ENCODE measurements at places on chromosomes 12 and 14.
A peak's percentile ranks its signal among the peaks of the same experiment; 100 is the strongest.

DNA sequence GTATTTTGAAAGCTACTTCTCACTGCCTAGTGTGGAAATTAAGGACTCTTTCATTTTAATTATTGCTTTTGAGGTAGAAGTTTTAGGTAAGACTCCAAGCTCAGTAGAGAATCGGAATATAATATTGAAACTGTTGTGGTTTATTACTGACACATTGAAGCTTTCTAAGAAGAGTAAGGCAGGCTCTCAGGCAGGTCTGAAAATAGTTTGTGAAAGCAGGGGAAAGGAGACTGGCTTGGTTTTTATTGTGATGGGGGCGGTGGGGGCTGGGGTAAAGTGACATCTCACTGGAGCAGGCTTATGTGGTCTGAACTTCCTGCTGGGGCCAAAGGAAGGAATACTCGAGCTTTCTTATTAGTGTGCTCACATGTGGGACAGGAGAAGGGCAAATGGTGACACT is 79.5 kb downstream of the OTOGL start:
- no peak for DNase-seq

GRCh38 chr12:31431721-31432240 is 105.8 kb upstream of the SINHCAF start:
- no peak for DNase-seq

GRCh38 chr12:104582739-104583138 is 126.0 kb downstream of the CHST11 start:
- DNase-seq, result no peak

- no peak for DNase-seq
These were observed 4.6 kb upstream of the ALX1 start for GRCh38 chr12:85275374-85275773.

DNA sequence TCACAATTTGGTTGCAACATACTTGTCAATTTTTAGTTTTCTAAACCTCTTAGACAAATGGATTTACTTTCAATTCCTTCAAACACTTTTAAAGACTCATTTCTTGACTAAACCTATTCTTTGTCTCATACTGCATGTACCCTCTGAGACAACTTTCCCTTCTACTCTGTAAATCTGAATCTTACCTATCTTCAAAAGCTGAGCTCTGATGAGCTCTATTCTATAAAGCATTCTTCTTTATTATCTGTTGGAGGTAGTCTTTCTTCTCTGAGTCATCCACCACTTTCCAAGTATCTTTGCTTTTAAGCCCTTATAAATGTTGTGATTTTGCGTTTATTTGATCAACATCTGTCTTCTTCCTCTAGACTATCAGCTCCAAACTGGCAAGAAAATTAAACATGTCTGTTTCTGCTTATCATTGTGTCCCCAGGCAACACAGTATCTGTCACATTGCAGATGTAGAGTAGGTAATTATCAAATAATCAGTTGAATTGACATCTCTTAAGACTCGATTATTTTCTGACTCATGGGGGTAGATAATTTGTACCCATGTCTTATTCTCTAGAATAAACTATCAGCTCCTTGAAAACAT is 265.6 kb upstream of the FAR2 start:
- no peak for DNase-seq

- DNase-seq, result no peak
These were observed 59.8 kb downstream of the MARK3 start for GRCh38 chr14:103444837-103445524.

- DNase-seq, result no peak
These were observed 57.0 kb upstream of the DIO3 start for GRCh38 chr14:101504096-101504948.

GRCh38 chr12:11954181-11954580 is 116.6 kb upstream of the BCL2L14 start:
- DNase-seq, result peak; percentile 61

GRCh38 chr12:80659512-80660063 is 47.8 kb upstream of the MYF6 start:
- DNase-seq, result no peak

GRCh38 chr12:42278128-42278510 is 40.1 kb upstream of the YAF2 start:
- no peak for DNase-seq

DNA sequence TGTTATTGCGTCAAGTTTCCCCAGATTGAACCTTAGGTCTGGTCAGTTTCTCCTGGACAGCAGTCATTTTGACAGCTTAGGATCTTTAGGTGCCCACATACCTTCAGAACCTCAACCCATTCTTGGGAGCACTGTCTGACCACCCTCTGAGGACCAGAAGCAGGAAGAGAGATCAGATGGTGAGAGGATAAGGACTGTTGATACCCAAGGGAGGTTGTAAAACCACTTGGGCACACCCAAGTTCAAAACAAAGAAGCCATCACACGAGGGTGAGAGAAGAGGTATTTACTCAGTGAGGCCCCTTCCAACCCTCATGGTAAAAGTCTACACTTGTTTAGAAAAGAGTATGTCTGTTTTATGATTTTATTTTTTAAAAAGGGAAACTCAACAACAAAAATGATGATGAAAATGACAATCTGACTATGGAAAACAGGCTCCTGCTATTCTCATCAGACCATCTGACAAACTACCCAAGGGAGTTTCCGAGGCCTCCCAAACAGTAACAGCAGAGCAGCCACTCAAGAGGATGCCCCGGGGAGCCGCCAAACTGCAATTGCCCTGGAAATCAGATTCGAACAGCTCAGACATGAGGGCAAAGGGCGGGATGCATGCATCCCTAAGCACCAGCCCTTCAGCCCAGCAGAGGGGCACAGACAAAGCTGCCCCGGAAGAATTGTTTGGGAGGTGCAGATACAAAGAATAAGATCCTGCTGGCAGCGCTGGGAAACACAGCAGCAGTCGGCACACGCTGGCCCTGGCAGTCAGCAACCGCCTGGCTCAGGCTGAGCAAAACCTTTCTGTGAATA is 162.6 kb upstream of the PLEKHG7 start:
- no peak for DNase-seq

DNA sequence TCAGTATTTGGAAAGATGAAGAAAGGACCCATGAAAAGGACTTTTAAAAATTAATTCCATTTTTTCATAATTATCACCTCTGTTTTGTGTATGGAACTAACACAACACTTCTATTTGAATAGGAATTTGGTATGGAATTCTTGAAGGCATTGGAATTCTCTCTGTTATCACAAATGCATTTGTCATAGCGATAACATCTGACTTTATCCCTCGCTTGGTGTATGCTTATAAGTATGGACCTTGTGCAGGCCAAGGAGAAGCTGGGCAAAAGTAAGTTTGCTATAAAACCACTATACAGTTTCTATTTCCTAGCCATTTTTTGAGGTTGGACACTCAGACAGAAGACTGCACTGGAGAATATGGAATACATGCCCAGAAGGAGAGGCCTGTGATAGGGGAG is 98.6 kb downstream of the SLC5A8 start:
- DNase-seq, result no peak

GRCh38 chr12:90868626-90869025 is 86.3 kb downstream of the CCER1 start:
- DNase-seq, result no peak

GRCh38 chr12:49934505-49934904 is 16.0 kb upstream of the AQP2 start:
- DNase-seq, result no peak

- peak; percentile 99 for DNase-seq
These were observed 525 bp downstream of the RNU6-8 start for GRCh38 chr14:32202491-32202997.

GRCh38 chr12:17976202-17976601 is 113.8 kb downstream of the RERGL start:
- no peak for DNase-seq

DNA sequence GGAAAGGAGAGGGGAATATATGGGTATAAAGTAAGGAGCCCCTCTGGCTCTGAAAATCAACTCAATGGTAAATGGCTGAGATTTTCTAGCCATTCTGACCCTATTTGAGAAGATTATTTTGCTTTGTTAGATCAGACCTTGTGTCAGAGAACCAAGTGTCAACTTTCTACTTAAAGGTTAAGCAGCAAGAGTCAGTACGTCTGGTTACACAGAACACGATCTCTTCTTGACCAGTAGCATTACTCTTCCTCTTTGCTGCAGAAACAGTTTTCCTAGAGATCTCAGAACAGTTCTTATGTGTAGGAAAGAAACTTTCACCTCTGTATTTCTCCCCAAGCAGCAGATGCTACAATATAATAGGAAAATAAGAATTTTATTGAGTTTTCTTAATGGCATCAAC is 47.4 kb upstream of the BTG1 start:
- DNase-seq, result no peak

- DNase-seq, result peak; percentile 86
These were observed 62.7 kb downstream of the RASSF3 start for GRCh38 chr12:64672925-64673409.
